GM23338 (cell line): ENCODE measurements at places on chromosomes 12 and 14. TPM values are rescaled to one million over a fixed set of nuclear protein-coding genes. Genes with fewer than 3 reads are reported as not detected.

SLC25A3 gene
- total RNA-seq = 703 and 844 TPM in 2 replicates

- no peak overlapping the region for H3K27ac ChIP-seq
- no peaks in the 10 kb centered on the region for H3K27me3 ChIP-seq
- peak; percentile 22 for DNase-seq
- no peaks in the 10 kb centered on the region for H3K36me3 ChIP-seq
- H3K4me1 ChIP-seq = no peaks in the 10 kb centered on the region
These were observed 26.0 kb upstream of the RIN3 start for GRCh38 chr14:92487513-92488133.

- no peak for DNase-seq
- peaks cover 8% of the 10 kb centered on the region; the same call in 1 of the 2 replicates for H3K36me3 ChIP-seq
- no peak overlapping the region for H3K27ac ChIP-seq
- H3K4me3 ChIP-seq = no peak overlapping the region
These were observed 40.1 kb downstream of the ZNF664 start for GRCh38 chr12:124013073-124013472.

NFKBIA gene
- 25.7 and 41.3 TPM in 2 replicates for total RNA-seq

- no peak overlapping the region for H3K4me3 ChIP-seq
- H3K27me3 ChIP-seq = no peaks in the 10 kb centered on the region
- DNase-seq = no peak
- H3K27ac ChIP-seq = no peak overlapping the region
- H3K4me1 ChIP-seq = no peaks in the 10 kb centered on the region
These were observed 16.4 kb downstream of the CEP170B start for GRCh38 chr14:104881369-104881979.

DNA sequence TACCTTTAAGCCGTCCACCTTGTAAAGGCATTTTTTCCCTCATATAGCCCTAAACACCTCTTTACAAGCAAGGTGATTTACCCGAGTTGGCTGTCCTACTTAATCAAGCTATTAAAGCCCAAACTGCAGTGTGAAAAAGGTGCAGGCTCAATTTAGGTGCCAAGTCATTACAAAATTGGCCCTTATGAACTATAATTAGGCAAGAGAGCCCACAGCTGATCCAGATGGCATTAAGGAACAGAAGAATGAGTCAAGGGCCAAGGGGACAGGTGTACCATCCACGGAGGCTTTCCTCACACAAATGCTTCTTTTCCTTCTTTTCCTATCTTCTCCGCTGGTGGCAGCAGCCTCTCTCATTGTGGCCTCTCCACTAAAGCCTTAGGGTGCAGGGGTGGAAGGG is 90.5 kb downstream of the TTC8 start:
- H3K27me3 ChIP-seq = no peaks in the 10 kb centered on the region
- H3K4me3 ChIP-seq = no peak overlapping the region
- H3K4me1 ChIP-seq = no peaks in the 10 kb centered on the region
- DNase-seq = no peak
- no peaks in the 10 kb centered on the region for H3K36me3 ChIP-seq
- no peak overlapping the region for H3K27ac ChIP-seq

- no peak overlapping the region for H3K4me3 ChIP-seq
- H3K4me1 ChIP-seq = peaks cover 41% of the 10 kb centered on the region
- no peak overlapping the region for H3K27ac ChIP-seq
These were observed 54.2 kb downstream of the MYF5 start for GRCh38 chr12:80770958-80771357.

DNA sequence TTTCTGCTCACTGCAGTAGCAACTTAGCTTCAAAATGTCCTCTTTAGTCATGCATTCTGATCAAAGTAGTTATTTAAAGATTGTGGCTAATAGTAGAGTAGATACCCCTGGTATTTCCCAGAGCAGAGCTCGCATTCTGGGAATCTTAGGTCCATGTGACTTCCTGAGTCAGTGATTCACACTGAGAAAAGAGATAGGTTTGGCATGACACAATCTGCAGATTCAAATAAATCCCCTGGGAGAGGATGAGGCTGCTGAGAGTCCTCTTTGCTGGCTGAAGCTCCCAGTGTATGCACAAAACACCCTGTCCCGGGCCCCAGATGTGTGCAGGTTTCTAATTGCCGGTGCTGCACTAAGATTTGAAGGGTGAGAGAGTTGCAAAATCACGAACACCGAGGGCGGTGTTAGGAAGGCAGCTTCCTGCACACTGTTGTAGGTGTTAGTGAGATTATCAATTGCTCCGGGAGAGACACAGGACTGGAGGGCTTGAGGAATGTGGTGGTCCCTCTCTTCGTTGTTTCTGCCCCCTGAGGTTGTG is 233.2 kb downstream of the NRXN3 start:
- 0 out of 2 replicates have a peak overlapping the region, but pooled peaks have one; percentile 1 for H3K27ac ChIP-seq
- no peak overlapping the region for H3K4me3 ChIP-seq
- no peaks in the 10 kb centered on the region for H3K27me3 ChIP-seq
- H3K4me1 ChIP-seq = peaks cover 18% of the 10 kb centered on the region
- peak; percentile 21 for DNase-seq

DDX51 gene
- total RNA-seq = 18.3 and 19.3 TPM in 2 replicates

NINJ2 gene
- 0.94 and 2.1 TPM in 2 replicates for total RNA-seq

DNA sequence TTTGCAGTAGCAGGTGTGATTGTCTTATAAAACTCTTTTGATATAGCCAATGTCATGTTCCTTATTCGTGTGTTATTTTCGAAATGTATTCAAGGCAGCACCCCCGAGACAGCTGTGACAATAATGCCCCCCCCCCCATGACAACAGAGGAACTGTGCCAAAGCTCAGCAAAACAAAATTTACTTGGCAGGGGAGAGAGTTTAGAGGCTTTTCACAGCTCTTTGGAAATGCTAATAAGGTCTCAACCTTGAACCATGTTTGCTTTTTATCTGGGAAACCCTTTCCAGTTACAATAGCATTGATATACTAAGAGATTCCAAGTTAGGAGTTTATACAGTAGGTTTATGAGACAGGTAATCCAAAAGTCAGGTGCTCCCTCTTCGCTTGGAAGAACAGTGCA is 56.4 kb upstream of the USP44 start:
- no peaks in the 10 kb centered on the region for H3K27me3 ChIP-seq
- no peak for DNase-seq
- H3K4me3 ChIP-seq = peak overlapping the region; percentile 8; the same call in 1 of the 2 replicates
- H3K4me1 ChIP-seq = peaks cover 56% of the 10 kb centered on the region
- peak overlapping the region; percentile 76 for H3K27ac ChIP-seq

NKX2-1 gene
- total RNA-seq = not detected in 2 replicates

NTF3 gene
- 2.4 TPM in 1 of 2 replicates, not detected in the other for total RNA-seq

- H3K27me3 ChIP-seq = no peaks in the 10 kb centered on the region
- DNase-seq = no peak
- H3K27ac ChIP-seq = no peak overlapping the region
These were observed 67.7 kb downstream of the BCL2L14 start for GRCh38 chr12:12138203-12139154.

CRIP1 gene
- total RNA-seq = 0.80 and 7.7 TPM in 2 replicates

- H3K27ac ChIP-seq = no peak overlapping the region; the same call in 1 of the 2 replicates
- H3K4me3 ChIP-seq = no peak overlapping the region
- H3K4me1 ChIP-seq = peaks cover 31% of the 10 kb centered on the region
- H3K36me3 ChIP-seq = no peaks in the 10 kb centered on the region
- peak; percentile 21 for DNase-seq
These were observed 65.5 kb upstream of the SLCO1C1 start for GRCh38 chr12:20629414-20630156.

DNA sequence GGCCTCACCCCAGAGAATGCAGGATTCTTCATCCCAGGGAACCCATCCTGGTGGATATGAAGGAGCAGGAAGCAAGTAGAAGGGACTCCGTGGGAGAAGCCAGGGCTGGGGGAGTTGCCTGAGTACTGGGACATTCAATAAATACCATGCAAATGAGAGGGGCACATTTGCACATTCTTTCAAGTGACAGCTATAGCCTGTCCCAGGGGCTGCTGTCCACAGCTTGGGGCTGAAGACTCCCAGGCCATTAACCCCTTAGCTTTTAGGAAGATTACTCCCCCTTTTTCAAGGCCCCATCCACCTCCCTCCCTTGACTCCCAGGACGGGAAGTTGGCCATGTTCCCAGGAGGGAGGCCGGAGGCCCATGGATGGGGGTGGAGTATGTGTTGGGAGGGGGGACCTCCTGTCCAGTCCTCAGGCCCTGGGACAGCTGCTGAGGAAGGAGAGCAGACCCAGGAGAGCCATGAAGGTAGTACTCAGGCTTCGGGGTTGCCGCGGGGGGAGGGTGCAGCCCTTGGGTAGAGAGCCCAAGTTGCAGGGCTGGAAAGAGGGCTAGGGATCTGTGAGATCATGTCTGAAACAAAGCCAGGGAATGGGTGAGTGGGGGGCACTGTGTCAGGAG is 974 bp upstream of the TNS2 start:
- peaks cover 25% of the 10 kb centered on the region for H3K27me3 ChIP-seq
- DNase-seq = peak; percentile 88
- H3K27ac ChIP-seq = peak overlapping the region; percentile 97

NAB2 gene
- total RNA-seq = 19.8 and 20.8 TPM in 2 replicates

- H3K4me3 ChIP-seq = peak overlapping the region; percentile 24; the same call in 1 of the 2 replicates
- DNase-seq = no peak
- peaks cover 43% of the 10 kb centered on the region for H3K4me1 ChIP-seq
- no peak overlapping the region; the same call in 1 of the 2 replicates for H3K27ac ChIP-seq
- H3K36me3 ChIP-seq = peaks cover 67% of the 10 kb centered on the region
- H3K27me3 ChIP-seq = no peaks in the 10 kb centered on the region
These were observed 6.8 kb downstream of the HNRNPC start for GRCh38 chr14:21262410-21262809.

DNA sequence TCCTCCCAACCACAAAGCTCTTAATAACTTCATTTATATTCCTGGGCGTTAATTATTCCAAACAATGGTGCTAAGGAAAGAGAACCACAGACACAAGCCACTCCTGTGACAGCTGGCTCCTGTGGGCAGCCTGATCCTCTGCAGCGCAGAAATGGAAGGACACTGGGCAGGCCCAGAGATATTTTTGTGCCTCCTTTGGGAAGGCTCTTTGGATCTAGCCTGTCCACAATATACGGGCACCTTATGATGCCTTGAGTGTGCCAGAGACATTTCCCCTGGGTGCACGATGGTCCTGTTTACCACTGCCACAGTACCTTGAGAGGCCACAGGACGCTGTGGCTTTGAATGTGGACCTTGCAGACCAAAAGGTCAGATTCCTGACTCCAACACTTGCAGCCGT is 2.1 kb downstream of the ASB2 start:
- H3K27me3 ChIP-seq = no peaks in the 10 kb centered on the region
- no peak overlapping the region for H3K4me3 ChIP-seq
- H3K4me1 ChIP-seq = no peaks in the 10 kb centered on the region; the same call in 1 of the 2 replicates
- H3K36me3 ChIP-seq = no peaks in the 10 kb centered on the region

LMBR1L gene
- total RNA-seq = 33.9 and 57.0 TPM in 2 replicates

DNA sequence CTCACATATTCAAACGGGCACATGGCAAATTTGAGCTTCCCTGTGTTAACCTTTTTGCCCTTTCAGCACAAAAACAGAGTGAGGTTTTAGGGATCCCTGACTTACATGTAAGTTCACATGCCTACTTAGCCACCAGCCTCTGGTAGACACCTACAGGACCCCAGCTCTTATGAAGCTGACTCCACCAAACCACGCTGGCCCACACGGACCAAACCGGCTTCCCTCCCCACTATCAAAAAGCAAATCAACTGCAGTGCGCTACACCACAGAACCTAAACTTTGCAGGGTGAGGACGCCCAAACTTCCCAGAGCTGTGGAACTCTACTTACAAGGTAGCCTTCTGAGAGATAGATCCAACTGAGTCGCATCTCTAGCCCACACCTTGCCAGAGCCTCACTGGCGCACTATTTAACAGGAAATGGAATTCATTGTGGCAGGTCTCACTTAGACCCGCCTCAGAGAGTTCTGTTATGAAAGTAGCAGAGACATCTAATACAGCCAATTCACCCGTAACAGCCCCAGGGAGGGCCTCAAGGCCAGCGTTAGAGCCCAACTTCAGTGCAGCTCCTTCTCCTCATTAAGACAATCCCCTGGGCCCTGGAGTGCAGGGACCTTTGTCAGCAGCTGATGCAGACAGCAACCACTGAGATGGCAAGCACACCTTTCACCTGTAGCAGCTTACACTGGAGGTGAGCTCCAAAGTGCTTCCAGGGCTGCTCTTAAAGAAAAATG is 49.2 kb downstream of the SH2B3 start:
- no peaks in the 10 kb centered on the region for H3K27me3 ChIP-seq
- peak overlapping the region; percentile 59 for H3K27ac ChIP-seq
- H3K4me1 ChIP-seq = no peaks in the 10 kb centered on the region
- H3K4me3 ChIP-seq = no peak overlapping the region
- peaks cover 17% of the 10 kb centered on the region for H3K36me3 ChIP-seq

FAM222A gene
- total RNA-seq = 2.1 and 3.6 TPM in 2 replicates

- H3K4me1 ChIP-seq = peaks cover 25% of the 10 kb centered on the region
- H3K4me3 ChIP-seq = no peak overlapping the region
- H3K27me3 ChIP-seq = no peaks in the 10 kb centered on the region
- peak; percentile 73 for DNase-seq
- H3K36me3 ChIP-seq = no peaks in the 10 kb centered on the region
These were observed 32.8 kb downstream of the KIF26A start for GRCh38 chr14:104171029-104171697.

CNTN1 gene
- total RNA-seq = 26.5 and 27.0 TPM in 2 replicates

DNA sequence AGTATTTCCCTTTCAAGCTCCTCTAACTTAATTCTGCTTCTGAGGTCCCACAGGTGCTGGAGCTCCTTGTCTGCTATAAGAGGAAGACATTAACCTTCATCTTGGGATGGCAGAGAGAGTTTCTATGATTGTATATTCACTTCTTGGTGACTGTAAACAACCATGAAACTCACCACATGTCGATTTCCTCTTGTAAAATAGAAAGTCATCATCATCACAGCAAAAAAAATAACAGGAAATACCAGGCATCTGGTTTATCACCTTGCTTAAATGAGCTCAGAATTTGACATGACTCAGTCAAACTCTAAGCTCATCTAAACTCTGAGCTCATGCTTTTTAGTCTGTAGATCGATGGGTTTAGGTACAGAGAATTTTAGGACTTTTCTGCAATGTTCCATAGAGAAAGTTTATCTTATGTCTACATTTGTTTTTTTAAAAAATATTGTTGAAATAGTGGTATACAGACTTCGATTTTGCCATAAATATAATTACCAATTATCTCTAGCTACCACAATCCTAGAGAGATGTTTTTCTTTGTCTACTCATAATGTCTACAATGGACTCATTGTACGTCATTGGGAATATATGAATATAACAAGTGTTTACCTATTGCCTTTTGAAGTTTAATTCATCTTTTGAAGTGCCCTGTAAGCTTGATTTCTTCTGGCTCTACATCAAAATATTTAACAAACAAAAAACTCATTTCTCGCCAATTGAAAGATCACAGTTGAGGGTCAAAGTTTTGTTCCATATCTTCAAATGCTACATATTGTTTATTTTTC is 58.4 kb downstream of the IGF1 start:
- H3K4me1 ChIP-seq = peaks cover 5% of the 10 kb centered on the region; the same call in 1 of the 2 replicates
- no peaks in the 10 kb centered on the region for H3K27me3 ChIP-seq
- no peak overlapping the region for H3K27ac ChIP-seq
- H3K4me3 ChIP-seq = no peak overlapping the region

DNA sequence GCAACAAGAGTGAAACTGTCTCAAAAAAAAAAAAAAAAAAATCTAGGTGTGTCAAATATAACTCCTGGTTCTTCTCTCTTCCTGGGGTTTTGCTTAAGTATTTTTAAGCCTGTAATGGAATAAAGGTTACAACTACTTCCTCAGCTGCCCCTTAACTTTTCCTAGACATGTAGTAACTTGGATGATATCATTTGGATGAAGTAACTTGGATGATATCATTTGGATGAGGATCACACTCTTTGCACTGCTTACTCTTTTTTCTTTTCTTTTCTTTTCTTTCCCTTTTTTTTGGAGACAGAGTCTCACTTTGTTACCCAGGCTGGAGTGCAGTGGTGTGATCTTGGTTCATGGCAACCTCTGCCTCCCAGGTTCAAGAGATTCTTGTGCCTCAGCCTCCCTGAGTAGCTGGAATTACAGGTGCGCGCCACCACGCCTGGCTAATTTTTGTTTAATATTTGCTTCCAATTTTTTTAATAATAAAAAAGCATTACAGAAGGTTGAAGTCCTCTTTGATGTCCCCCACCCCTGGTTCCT is 775 bp upstream of the FAM186A start:
- DNase-seq = no peak
- H3K27ac ChIP-seq = no peak overlapping the region
- peaks cover 1% of the 10 kb centered on the region; the same call in 1 of the 2 replicates for H3K4me1 ChIP-seq
- no peaks in the 10 kb centered on the region for H3K36me3 ChIP-seq
- H3K4me3 ChIP-seq = no peak overlapping the region
- H3K27me3 ChIP-seq = no peaks in the 10 kb centered on the region

CNIH1 gene
- 172 and 197 TPM in 2 replicates for total RNA-seq
